ENCODE measurements at places on chromosomes 2 and 18.

- DNase-seq: no peak
Measured at GRCh38 chr2:174544156-174544555, 53.4 kb downstream of the WIPF1 start.

DNA sequence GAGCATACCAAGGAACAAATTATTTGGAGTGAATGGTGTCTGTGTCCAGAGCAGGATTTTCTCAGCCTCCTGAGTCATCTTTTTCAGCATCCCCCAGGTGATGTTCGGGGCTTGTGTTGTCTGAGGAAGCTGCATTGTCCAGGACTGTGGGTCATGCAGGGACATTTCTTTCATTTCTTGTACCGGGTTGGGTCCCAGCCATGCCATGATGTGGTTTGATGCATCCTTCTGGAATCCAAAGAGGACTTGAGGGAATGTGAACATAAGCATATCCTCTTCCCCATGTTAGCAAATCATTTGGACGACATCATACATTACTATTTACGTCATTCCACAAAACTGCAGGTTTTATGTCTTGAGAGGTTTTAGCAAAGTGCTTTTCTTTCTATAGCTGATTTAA is 797.8 kb downstream of the CCDC85A start:
- no peak for DNase-seq

DNA sequence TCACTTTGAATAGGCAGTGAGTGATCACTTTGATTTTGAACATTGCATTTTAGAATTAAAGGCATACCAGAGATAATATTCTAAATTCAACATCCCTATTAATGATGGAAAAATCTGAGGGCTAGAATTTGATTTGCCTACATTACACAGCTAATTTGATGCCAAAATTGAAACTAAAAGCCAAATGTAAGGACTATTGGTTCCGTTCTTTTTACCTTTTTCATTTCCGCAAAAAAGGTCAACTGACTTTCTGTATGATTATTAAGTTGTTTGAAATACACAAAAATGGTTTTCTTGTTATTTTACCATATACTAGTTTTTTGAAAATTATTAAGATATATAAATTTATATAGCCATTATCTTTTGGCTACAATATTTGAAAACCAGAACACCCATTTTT is 117.5 kb downstream of the SCN3A start:
- DNase-seq: no peak

DNA sequence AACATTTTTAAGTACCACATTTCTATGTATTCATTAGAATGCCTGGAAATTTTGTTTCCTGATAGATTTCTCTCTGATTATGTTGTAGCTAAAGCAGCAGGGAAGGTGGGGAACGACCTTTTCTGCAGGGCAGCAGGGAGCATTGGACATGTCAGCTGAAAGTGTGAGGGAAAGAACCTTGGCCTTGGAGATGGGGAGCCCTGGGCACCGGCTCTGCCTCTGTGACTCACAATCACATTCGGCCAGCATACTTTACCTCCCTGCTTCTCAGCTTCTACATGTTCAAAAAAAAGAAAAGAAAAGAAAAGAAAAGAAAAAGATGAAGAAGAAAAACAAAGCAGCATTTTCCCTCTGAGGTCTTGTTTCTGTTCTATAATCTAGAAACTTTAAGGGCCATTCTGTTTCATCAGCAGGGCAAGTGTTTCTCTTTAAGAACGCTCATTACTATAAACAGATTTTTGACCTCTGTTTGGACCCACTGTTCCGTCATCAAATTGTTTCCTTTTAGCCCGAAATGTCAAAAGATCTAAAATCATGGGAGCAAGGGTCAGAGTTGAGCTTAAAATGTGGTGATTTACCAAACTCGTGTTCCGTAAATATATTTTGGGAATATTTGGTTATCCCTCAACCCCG is 27.9 kb downstream of the SETBP1 start:
- DNase-seq: no peak

DNA sequence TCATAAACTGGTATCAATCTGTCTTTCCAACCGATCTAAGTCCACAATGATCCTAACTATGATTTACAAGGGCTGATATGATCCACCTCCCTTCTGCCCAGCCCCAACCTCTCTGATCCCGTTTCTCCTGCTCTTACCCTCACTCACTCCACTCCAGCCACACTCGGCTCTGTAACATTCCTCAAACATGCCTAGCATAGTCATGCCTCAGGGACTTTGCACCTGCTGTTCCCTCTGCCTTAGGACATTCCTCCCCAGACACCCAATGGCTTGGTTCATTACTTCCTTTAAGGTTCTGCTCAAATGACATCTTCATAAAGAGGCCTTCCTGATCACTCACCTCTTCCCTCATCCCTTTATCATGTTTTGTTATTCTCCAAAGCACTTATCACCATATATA is 9.2 kb downstream of the DUSP11 start:
- no peak for DNase-seq

GRCh38 chr2:200136655-200137054 is 169.8 kb upstream of the SPATS2L start:
- no peak for DNase-seq

- no peak for DNase-seq
Measured at GRCh38 chr18:69022426-69022825, 224.5 kb downstream of the CCDC102B start.

- DNase-seq: no peak
Measured at GRCh38 chr18:12334366-12334808, 26.3 kb downstream of the TUBB6 start.

DNA sequence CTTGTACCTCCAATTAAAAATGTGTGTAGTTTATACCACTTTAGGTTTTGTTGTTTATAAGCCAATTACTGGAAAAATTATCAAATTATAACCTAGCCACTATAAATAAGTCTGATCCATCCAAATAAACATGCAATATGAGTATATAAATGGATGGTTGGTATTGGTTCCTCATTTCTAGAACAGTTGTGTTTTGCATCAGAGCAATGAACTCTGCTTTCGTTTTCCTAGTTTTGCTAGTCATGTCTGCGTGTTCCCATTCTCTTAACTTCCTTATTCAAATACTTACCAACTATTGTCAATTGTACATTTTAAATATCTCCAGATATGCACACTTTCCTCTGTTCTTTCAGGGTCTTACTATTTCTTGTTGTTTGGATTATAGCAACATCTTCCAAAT is 641.7 kb downstream of the NR4A2 start:
- no peak for DNase-seq

GRCh38 chr2:43135583-43135982 is 90.8 kb downstream of the ZFP36L2 start:
- no peak for DNase-seq

GRCh38 chr18:70221915-70222278 is 16.4 kb upstream of the RTTN start:
- no peak for DNase-seq

GRCh38 chr2:227576110-227576509 is 22.6 kb upstream of the SCYGR2 start:
- DNase-seq: no peak

- DNase-seq: no peak
Measured at GRCh38 chr18:46574000-46574742, 82.8 kb downstream of the LOXHD1 start.

DNA sequence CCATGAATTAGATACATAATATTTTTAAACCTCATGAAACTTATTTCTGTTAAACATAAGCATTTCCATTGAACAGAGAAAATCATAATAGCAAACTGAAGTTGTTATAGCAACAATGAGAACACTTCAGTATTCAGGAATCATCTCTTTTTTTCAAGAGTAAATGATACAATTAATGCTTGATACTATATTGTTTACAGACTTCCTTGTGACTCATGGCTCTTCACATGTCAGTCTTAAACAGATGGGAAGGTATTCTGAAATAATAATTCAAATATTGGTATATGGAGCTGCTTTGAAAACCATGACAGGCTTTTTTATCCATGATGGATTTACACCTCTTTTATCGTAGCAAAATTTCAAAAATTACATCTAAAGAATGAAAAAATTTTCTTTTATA is 226.5 kb upstream of the RBMS1 start:
- DNase-seq: no peak

DNA sequence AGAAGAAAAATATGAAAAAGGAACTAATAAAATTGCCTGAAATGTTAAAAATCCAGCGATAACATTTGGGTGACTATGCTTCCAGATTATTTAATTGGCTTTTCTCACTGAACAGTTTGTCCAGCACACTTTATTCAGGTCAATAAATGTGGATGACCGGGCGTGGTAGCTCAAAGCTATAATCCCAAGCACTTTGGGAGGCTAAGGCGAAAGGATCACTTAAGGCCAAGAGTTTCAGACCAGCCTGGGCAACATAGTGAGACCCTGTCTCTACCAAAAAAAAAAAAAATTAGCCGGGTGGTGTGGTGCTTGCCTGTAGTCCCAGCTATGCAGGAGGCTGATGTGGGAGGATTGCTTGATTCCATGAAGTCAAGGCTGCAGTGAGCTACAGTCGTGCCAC is 55.4 kb downstream of the TGOLN2 start:
- no peak for DNase-seq

- no peak for DNase-seq
Measured at GRCh38 chr2:174593574-174594203, 3.9 kb downstream of the WIPF1 start.

GRCh38 chr2:227579791-227580190 is 18.9 kb upstream of the SCYGR2 start:
- no peak for DNase-seq

- no peak for DNase-seq
Measured at GRCh38 chr2:186617771-186618170, 27.9 kb downstream of the ITGAV start.

DNA sequence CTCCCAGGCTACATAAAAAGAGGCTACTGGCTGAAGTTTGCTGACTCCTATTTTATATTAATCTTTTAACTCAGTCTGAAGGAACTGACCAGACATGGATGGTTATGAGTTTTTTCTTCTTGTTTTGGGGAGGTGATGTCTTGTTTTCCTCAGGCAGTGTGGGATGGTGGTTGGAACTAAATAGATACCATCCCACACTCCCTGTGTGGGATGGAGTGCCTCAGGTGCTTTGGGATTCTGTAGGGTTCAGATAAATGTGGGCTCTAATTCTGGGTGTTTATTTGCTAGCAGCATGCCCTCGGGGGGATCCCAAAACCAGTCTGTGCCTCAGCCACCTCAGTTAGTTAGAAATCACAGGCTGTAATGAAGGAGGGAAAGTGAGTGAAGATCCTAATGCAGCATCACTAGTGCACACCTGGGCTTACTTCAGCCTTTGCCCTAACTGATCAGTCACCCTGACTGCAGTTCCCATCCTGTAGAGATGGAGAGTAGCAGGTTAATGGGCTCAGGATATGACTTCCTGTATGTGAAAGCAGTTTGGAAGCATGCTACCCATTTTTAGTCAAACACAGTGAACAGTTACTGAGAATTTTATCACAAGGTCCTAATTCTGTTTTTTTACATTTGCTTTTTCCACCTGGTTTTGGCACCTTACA is 132.2 kb downstream of the SPTBN1 start:
- no peak for DNase-seq

GRCh38 chr2:150767991-150768746 is 280.7 kb upstream of the RND3 start:
- DNase-seq: no peak

DNA sequence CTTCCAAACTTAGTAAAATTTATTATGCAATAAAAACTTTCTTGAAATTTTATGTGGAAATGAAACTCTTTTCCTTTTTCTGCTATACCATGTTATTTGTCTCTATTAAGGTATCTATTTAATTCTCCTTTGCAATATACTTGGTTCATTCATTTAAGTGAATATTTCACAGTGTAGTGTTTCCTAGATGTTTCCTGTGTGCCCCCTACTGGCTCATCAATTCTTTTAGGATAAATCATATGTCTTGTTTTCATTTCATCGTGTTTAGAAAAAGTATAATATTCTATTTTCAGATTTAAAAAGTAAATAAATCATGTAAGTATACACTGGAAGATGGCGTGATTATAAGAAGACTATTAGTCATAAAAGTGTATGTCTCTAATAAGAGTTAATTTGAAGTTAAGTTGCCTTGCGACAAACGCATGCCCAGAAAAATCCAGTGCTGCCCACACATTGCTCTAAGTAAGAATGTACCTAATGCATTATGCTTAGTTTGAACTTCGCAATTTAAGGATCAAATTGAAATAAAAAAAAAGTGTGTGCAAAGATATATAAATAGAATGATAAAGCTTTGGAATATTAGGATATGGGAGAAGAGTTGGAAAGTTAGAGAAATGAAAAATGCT is 525.4 kb downstream of the KCNJ3 start:
- DNase-seq: no peak

DNA sequence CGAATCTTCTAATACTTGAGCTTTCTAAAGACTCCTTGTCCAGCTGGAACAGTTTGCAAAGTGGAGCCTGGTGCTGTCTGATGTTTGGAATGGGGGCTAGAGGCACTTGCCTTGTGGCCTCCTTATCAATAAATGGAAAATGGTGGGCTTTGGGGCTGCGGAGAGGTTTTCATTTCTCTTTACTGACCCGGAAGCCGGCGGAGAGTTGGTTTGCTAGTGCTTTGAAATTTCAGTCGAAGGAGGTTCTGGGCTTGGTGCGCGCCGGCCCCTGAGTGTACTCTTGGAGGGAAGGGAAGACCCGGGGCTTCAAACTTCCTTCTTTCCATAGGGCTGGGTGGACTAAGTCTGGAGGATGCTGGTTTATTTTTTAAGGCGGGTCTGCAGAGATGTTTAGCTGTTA is 714 bp downstream of the RPIA start:
- DNase-seq: no peak

DNA sequence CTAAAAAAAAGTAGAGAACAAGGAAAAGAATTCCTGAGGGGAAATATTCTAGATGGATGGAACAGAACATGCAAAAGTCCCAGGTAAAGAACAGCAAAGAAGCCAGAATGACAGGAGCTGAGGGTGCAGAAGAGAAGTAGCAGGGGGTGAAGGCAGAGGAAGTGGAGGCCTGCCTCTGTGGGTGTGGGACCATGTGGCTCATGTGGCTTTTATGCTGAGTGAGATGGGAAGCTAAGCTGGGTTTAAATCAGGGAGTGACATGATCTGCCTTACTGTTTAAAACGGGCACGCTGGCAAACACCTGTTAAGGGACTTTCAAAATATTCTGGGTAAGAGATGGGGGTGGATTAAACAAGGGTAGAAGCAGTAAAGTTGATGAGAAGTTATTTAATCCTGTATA is 40.0 kb downstream of the GKN2 start:
- DNase-seq: no peak

DNA sequence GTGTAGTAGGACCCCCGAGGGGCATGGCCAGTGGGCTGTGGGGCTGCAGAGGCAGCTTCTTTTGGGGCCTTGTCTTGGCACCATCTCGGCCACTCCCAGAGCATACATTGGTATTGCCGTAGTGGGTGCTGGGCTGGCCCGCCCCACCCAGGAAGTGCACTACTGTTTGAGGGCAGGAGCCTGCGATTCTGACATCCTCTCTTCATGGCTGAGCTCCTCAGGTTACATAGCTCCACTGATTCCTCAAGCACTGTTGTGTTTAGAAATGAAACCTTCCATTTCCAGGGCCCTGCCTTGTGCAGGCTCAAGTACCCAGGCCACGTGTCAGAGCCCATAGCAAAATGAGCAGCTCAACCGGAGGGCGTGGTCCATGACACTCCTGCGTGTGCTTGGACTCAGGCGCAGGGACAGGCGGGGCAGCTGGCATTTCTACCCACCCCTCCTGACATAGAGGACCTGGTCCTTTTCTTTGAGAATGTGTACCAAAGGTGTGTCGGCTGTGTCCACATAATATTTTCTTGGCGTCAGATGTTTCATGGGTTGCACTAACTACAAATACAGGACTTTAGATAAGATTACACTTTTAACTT is 67.9 kb downstream of the DGKD start:
- no peak for DNase-seq

- DNase-seq: peak; percentile 65
Measured at GRCh38 chr2:69724540-69725159, 17.3 kb upstream of the ANXA4 start.

Measured in mesothelial cell of epicardium (in vitro differentiated cells).